ENCODE measurements at places on chromosomes 5 and 9.
A peak's percentile ranks its signal among the peaks of the same experiment; 100 is the strongest.

DNA sequence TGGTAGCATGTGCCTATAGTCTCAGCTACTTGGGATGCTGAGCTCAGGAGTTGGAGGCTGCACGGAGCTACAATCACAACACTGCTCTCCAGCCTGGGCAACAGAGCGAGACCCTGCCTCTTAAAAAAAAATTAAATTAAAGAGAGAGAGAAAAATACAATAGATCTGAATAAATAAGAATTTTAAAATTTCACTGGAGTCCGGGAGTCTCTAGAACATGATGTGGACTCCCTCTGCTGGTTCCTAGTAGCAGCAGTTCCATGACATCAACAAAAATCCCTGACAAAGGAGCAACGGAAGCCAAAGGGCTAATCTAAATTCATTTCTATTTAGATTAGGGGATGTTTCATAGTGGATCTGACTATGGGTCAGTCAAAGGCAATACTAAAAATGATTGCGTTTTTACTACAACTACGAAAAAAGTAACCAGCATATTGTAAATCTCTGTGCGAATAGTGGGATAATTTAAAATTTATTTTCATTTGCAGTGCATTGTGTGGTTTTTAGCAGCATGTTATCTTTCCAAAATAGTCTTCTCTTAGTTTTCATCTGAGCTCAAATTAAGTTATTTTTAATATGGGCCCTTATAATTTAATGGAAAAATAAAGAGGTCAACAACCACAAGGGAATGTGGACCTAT is 6.7 kb downstream of the INIP start:
- no peak for DNase-seq

DNA sequence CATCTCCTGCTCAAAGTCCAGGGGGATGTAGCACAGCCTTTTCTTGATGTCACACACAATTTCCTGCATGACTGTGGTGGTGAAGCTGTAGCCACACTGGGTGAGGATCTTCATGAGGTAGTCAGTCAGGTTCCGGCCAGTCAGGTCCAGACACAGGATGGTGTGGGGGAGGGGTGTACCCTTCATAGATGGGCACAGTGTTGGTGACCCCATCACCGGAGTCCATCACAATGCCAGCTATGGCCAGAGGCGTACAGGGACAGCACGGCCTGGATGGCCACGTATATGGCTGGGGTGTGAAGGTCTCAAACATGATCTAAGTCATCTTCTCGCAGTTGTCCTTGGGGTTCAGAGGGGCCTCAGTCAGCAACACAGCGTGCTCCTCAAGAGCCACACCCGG is 19.7 kb upstream of the SPZ1 start:
- DNase-seq, result no peak

GRCh38 chr9:19517202-19517942 is 108.6 kb downstream of the ACER2 start:
- DNase-seq, result no peak

DNA sequence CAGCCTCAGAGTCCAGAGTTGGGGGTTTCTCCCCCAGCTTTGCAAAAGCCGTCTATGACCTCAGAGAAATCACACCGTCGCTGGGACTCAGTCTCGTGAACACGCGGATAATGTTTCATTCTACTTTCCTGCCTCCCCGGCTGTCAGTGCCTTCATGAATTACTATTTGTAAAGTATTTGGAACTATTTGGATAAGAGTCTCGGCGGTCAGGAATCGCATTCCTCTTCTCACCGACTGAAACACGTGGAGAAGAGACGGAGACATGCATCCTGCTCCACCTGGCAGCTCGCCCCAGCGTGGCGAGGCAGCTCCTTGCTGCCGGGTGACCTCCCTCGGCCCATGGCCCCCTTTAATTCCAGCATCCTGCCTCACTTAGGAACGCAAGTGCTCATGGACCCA is 23.9 kb downstream of the IRX2 start:
- no peak for DNase-seq

- DNase-seq, result peak; percentile 29
Observed at GRCh38 chr9:27333241-27334052, 36.5 kb upstream of the EQTN start.

Data from CD4-positive, alpha-beta T cell (primary cell).